ENCODE measurements at places on chromosomes 7 and 10.

GRCh38 chr10:48694371-48695030 lies 9.8 kb downstream of the WDFY4 start:
- DNase-seq, result no peak

DNA sequence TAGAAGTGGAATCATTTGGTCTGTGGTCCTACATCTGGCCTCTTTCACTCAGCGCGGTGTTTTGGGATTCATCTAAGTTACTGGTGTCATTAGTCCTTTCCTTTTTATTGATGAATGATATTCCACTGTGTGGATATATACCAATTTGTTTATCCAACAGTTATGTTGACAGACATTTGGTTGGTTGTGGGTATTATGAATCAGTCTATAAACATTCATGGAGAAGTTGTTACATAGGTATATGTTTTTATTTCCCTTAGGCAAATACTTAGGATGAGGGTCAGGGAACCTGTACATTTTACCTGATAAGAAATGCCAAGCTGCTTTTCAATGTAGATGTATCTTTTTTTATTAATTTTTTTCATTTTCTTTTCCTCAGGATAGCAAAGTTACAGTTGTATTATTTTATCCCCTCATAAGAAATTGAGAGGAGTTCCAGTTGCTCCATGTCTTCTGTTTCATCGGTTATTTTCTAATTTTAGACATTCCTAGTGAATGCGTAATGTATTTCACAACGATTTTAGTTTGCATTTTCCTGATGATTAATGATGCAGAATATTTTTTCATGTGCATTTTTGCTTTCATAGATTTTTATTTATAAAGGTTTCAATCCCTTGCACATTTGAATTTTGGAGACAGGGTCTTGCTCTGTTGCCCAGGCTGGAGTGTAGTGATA lies 203.8 kb upstream of the SH2B2 start:
- DNase-seq, result no peak

- DNase-seq, result no peak
Observed at GRCh38 chr7:27890205-27890849, 150.4 kb downstream of the TAX1BP1 start.

GRCh38 chr7:38310591-38311101 lies 37.2 kb upstream of the TARP start:
- DNase-seq, result no peak

- DNase-seq, result peak; percentile 55
Observed at GRCh38 chr7:121107923-121108498, 119.5 kb downstream of the CPED1 start.

DNA sequence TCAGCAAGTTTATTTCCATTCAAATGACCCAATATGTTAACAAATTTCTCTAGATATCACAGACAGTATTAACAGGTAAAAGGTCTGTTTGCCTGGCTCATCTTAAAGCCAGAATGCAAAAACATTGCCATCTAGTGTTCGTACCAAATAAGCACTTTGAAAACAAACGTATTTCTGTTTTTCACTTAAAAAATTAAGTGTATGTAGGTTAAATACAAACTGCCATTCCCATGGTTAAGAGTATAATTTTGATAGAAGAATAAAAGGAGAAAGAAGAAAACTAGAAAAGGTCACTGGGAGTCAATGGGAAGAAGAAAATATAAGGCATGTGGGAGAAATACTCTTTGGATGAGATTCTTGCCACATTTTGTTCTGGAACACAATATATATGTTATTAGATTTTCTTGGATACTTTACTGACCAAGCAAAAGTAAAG lies 51.0 kb downstream of the ORC5 start:
- no peak for DNase-seq

- DNase-seq, result peak; percentile 76
Observed at GRCh38 chr7:35971133-35971891, 170.5 kb downstream of the SEPTIN7 start.

- no peak for DNase-seq
Observed at GRCh38 chr10:3222626-3223025, 50.0 kb upstream of the PITRM1 start.

DNA sequence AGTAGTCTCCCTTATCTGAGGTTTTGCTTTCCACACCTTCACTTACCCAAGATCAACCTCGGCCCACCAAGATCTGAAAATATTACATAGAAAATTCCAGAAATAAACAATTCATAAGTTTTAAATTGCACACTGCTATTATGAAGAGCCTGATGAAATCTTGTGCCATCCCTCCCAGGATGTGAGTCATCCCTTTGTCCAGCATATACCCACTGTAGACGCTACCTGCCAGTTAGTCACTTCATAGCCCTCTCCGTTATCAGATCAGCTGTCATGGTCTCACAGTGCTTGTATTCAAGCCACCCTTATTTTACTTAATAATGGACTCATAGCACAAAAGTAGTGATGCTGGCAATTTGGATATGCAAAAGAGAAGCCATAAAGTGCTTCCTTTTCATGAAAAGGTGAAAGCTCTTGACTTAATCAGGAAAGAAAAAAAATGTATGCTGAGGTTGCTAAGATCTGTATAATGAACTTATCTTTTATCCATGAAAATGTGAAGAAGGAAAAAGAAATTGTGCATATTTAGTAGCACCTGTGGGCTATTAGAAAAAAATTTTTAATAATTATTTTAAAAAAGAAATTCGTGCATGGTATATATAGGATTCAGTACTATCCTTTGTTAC lies 9.8 kb upstream of the MRPS16 start:
- DNase-seq, result no peak

- no peak for DNase-seq
Observed at GRCh38 chr7:17027789-17028152, 146.0 kb upstream of the AGR3 start.

GRCh38 chr7:99920149-99920548 lies 819 bp upstream of the TRIM4 start:
- no peak for DNase-seq

- DNase-seq, result no peak
Observed at GRCh38 chr7:105791926-105792325, 84.5 kb downstream of the ATXN7L1 start.

DNA sequence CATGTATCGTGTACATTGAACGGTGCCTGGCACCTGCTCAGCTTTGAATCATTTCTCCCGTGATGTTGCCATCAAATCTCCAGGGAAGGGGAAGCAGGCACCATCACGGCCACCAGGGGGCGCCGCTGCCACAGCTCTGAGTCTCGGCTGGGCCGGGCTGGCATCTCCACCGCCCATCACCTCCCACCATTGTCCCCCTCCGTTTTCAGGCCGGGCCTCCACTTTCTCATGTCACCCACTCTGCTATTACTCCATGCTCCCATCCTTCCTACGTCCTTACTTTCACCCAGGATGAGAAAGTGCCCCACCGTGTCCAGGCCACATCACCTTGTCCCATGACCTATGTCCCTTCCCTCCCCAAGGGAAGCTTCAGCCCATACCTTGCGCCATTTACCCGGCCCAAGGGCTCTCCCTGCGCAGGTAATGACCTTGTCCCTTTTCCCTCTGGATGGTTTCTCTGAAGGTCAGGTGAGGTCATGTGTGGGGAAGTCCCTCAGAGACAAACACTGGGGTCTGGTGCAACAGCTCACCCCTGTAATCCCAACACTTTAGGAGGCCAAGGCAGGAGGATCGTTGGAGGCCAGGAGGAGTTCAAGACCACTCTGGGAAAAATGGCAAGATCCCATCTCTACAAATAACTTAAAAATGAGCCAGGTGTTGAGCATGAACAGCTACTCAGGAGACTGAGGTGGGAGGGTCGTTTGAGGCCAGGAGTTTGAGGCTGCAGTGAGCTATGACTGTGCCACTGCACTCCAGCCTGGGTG lies 31.8 kb upstream of the OCM2 start:
- DNase-seq, result peak; percentile 91

- DNase-seq, result no peak
Observed at GRCh38 chr7:38932509-38933168, 23.6 kb upstream of the VPS41 start.

DNA sequence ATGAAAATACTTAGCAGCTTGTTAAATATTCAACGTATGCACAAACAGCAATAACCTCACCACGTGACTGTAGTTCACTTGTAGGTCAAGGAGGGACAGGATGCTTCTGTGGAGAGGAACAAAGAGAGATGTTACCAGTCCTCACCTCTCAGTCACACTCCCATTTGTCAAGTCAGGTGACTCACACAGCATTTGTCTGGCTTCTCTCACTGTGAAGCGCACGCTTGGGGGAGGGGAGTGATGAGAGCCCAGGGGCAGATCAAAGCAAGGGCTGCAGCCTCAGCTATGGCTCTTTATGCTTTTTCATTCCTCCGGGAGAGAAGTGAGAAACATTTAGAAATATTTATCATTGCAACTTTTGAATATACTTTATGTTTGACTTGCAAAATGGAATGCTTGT lies 2.9 kb upstream of the RBM20 start:
- DNase-seq, result no peak

- DNase-seq, result peak; percentile 1
Observed at GRCh38 chr7:66050337-66050957, 25.2 kb upstream of the ASL start.

DNA sequence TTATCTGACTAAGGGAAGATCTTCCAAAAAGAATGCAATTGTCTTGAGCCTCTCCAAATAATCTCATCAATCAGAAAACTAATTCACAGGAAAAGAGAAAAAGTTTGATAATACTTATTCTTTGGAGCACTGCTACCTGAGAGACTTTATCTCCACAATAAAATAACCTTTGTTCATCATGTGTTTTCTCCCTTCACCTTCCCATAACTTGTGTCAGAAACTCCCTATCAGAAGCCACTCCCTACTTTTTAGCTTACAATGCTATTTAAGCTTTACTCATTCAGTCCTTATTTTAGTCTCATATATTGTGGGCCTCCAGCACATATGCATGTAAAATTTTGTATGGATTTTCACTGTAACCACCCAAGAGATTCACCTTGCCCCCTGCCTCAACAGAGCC lies 998 bp downstream of the CYP3A43 start:
- DNase-seq, result no peak

- no peak for DNase-seq
Observed at GRCh38 chr10:119209736-119210355, 2.5 kb downstream of the GRK5 start.

GRCh38 chr10:65571011-65571570 lies 1354.7 kb upstream of the LRRTM3 start:
- no peak for DNase-seq

DNA sequence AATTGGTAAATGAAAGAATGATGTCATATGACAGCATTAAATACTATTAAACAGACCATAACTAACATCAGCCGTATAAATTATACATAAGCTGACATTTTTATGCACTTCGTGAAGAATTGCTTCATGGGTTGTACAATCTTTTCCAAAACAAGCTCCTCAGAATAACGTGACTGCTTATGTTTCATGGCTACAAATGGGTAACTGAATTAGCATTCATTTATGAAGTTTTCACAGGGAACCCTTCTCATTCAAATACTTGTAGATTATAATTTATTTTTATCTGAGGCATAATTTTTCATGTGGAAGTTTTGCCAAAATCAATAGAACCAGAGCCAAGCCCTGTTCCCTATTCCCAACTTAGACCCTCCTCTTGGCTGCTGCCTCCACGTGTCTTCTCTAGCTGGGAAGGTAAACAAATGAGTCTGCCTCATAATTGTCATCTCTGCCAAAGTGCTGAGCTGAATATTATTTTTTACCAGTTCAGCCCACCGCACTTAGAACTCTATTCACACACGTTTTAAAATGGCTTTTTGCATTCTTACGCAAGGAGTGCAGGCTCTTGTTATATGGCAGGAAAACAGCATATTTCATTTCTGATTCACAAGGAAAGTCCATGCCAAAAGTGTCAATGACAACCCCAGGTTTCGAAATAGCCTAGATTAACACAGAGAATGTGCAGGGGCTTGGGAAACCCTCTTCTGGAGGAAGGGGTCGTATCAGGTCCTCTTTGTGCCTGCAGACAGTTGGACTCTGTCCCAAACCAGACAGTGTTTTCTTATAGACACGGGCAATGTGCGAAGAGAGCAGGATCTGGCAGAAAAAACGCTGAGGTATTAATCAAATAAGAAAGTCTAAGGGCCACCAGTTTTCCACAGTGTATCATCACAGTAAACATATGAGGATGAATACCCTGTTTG lies 370.7 kb upstream of the MGMT start:
- no peak for DNase-seq

- DNase-seq, result no peak
Observed at GRCh38 chr10:91610444-91610843, 22.4 kb downstream of the PPP1R3C start.

DNA sequence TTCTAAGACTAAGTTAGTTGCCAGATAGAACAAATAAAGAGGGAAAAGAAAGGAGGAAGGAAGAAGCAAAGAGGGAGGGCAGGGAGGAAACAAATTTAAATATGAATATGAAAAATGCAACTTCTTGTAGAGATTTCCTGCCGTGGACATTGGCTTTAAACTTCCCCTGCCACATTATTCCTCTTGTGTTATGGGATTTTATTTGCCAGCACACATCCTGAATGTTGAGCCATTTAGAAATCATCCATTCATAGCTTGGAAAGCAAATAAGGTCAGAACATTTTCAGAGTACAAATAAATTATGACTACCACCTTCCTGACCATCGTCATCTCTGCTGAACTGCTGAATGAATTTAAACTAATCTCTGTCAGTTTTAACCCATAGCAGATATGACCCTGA lies 911.9 kb upstream of the LRRN3 start:
- no peak for DNase-seq

GRCh38 chr7:50666124-50666496 lies 100.9 kb upstream of the DDC start:
- no peak for DNase-seq

- DNase-seq, result peak; percentile 21
Observed at GRCh38 chr10:94042001-94042833, 48.5 kb downstream of the PLCE1 start.

DNA sequence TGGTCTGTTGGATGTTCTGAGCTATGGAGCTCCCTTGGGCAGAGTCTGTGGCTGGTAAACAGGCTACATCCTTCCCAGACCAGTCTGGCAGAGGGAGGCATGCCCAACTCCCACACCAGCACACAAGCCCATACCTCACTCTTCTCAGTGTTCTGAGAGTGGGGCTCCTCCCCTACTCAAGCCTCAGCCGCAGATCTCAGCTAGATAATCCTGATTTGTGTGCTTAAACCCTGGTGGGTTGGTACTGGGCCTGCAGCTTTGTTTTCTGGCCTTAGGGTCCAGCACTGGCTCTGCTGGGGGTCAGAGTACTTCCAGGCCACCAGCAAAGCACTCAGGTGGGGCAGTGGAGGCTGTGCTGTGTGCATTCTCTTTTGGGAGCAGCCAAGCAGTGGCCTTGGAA lies 70.4 kb downstream of the MGAM2 start:
- no peak for DNase-seq

DNA sequence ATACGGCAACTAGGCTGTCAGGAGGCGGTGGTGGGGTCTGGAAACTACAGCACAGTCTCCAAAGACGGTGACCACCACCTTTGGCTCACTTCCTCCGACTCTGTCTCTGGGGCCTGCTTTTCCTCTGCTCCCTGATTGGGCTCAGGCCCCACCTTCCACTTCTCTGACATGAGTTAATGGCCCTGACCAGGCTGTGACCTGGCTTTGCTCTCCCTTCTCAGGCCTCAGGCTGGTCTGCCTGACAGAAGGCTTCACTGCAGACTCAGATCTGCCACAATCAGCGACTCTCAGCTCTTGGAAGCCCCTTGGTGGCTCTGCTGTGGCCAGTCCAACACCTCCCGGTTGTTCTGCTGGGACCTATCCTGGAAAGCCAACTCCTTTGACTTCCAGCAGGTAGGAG lies 7.7 kb downstream of the STYXL1 start:
- no peak for DNase-seq
